ENCODE measurements at places on chromosomes 6 and 20. TPM values are rescaled to one million over a fixed set of nuclear protein-coding genes. Genes with fewer than 3 reads are reported as not detected.

The CTAGE9 gene
- not detected for total RNA-seq

The OPN5 gene
- not detected for total RNA-seq

The CARMIL1 gene
- total RNA-seq, result 10.3 TPM

The HLA-DPB1 gene
- 481 TPM for total RNA-seq

The GPR63 gene
- 3.8 TPM for total RNA-seq

The ZNF391 gene
- 1.0 TPM for total RNA-seq

The HELZ2 gene
- total RNA-seq, result 36.9 TPM

The TSPO2 gene
- total RNA-seq, result not detected

The DCBLD1 gene
- 9.2 TPM for total RNA-seq

The ASIP gene
- not detected for total RNA-seq

The PPIL6 gene
- total RNA-seq, result 0.37 TPM

The CDC5L gene
- total RNA-seq, result 17.3 TPM

The SLC17A2 gene
- not detected for total RNA-seq

The TNFRSF21 gene
- total RNA-seq, result 0.77 TPM

The FRK gene
- total RNA-seq, result 1.7 TPM

The WFDC2 gene
- not detected for total RNA-seq

The CBLN4 gene
- not detected for total RNA-seq

The BIRC7 gene
- total RNA-seq, result not detected

The DHX35 gene
- total RNA-seq, result 15.6 TPM

The MAS1 gene
- total RNA-seq, result not detected

The TNNC2 gene
- total RNA-seq, result not detected

The TRAPPC3L gene
- total RNA-seq, result not detected

The MLN gene
- total RNA-seq, result not detected

The SNAI1 gene
- total RNA-seq, result 0.43 TPM

The TP53TG5 gene
- not detected for total RNA-seq

The ARMC2 gene
- not detected for total RNA-seq

The PPP1R3G gene
- 0.10 TPM for total RNA-seq

The PTCRA gene
- 0.24 TPM for total RNA-seq

The B3GALT4 gene
- 6.2 TPM for total RNA-seq

The SLC22A7 gene
- total RNA-seq, result not detected

The PDRG1 gene
- 21.4 TPM for total RNA-seq

The TINAG gene
- 0.64 TPM for total RNA-seq

The SLC17A9 gene
- 60.2 TPM for total RNA-seq

The UBE2C gene
- total RNA-seq, result 133 TPM

The HLA-DPA1 gene
- total RNA-seq, result 707 TPM

The COX7A2 gene
- 403 TPM for total RNA-seq

The DBNDD2 gene
- total RNA-seq, result 1.0 TPM

The CLDN20 gene
- not detected for total RNA-seq

The PPP1R10 gene
- 75.1 TPM for total RNA-seq

The LRP11 gene
- 0.05 TPM for total RNA-seq

The B3GAT2 gene
- total RNA-seq, result 0.03 TPM

The AVP gene
- total RNA-seq, result not detected

The PERP gene
- total RNA-seq, result 1.1 TPM

The CTNNBL1 gene
- total RNA-seq, result 87.3 TPM

The WFDC13 gene
- total RNA-seq, result not detected

The ABCF1 gene
- total RNA-seq, result 65.8 TPM

The RAET1E gene
- total RNA-seq, result not detected

The EFCAB8 gene
- total RNA-seq, result 0.18 TPM

The C6orf15 gene
- total RNA-seq, result not detected

The HLA-DQA1 gene
- 712 TPM for total RNA-seq

The PHACTR1 gene
- total RNA-seq, result 69.7 TPM

The OPRM1 gene
- total RNA-seq, result not detected

The PGM3 gene
- total RNA-seq, result 22.4 TPM

The GUCA1A gene
- total RNA-seq, result not detected

The JAG1 gene
- total RNA-seq, result 3.2 TPM

The BCAS1 gene
- 0.56 TPM for total RNA-seq

The GABRR1 gene
- total RNA-seq, result not detected

The GCM1 gene
- not detected for total RNA-seq

The CDH4 gene
- total RNA-seq, result not detected

All from GM12878 (cell line).